ENCODE measurements at places on chromosomes 12 and 14. TPM values are rescaled to one million over a fixed set of nuclear protein-coding genes. Genes with fewer than 3 reads are reported as not detected.

GRCh38 chr12:131852551-131853299 lies 24.5 kb downstream of the MMP17 start:
- DNase-seq, result no peak

GRCh38 chr12:5280086-5280485 lies 151.8 kb upstream of the NTF3 start:
- no peak for DNase-seq

DNA sequence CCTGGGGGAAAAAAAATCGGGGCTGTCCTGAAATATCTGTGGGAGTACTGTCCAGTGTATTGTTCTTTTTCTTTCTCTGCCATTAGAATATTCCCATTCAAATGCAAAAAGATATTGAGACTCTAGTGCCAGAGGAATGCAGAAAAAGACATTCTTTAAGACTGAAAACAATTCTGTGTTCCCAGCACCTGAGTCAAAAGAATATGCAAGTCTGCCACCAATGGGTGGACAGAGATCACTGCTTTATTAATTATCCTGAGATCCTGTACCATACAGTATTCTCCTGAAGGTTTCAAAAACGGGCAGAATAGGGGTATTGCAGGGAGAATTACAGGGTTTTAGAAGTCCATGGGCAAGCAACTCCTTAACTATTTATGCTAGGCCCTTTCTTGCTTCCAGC lies 361.8 kb downstream of the C12orf50 start:
- no peak for DNase-seq

GRCh38 chr12:49636979-49637755 lies 13.8 kb downstream of the PRPF40B start:
- peak; percentile 68 for DNase-seq

DNA sequence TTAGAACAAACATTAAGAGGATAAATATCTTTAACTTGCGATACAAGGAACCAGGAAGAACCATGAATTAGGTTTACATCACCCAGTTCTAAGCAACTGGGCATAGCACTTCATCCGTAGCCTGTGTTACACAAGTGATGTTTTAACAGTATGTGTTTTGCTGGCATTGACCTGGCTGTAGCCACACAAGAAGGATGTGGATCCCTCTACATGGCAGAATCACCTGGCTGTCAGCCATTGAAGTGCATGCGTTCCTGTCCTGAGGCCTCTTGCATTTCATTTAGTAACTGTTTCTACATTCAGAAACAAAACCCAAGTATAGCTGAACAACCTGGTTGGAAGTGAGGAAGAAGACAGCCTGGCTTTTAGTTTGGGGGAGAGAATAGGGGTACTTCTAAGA lies 72.2 kb downstream of the TGFB3 start:
- DNase-seq, result no peak

- no peak for DNase-seq
Measured at GRCh38 chr14:85934886-85935254, 404.9 kb downstream of the FLRT2 start.

- DNase-seq, result no peak
Measured at GRCh38 chr14:89870316-89870715, 84.2 kb downstream of the EFCAB11 start.

SOX5 gene
- polyA plus RNA-seq, result 7.1 TPM

DPF3 gene
- 5.3 TPM for polyA plus RNA-seq

PKP2 gene
- polyA plus RNA-seq, result 25.4 TPM

TSPAN19 gene
- 0.88 TPM for polyA plus RNA-seq

WSCD2 gene
- polyA plus RNA-seq, result 9.1 TPM

TAS2R10 gene
- polyA plus RNA-seq, result 4.4 TPM

SPX gene
- polyA plus RNA-seq, result 13.8 TPM
